ENCODE measurements at places on chromosomes 3 and 15.

- DNase-seq, result no peak
Observed at GRCh38 chr3:67937498-67938118, 283.2 kb upstream of the SUCLG2 start.

DNA sequence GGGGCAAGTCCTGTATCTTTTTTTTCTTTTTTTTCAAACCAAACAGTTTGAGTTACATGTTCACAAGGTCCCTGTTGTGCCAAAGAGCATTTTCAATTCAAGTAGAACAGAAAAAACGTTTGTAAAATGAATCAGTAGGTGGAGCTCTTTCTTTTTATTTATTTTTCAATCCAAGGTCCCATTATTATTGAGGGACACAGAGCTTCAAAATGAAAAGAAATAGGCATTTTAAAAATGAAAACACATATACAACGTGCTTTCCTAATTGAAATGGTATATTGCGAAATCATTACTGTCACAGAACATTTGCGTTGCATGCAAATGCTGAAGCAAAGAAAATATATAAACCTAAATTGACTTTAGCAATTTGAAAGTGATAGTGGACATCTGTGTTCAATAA is 711.0 kb downstream of the MECOM start:
- peak; percentile 34 for DNase-seq

GRCh38 chr3:17025594-17026139 is 140.9 kb downstream of the PLCL2 start:
- DNase-seq, result no peak

- no peak for DNase-seq
Observed at GRCh38 chr3:161177991-161178390, 43.1 kb upstream of the NMD3 start.

GRCh38 chr3:123732447-123732846 is 147.6 kb upstream of the HACD2 start:
- peak; percentile 70 for DNase-seq

DNA sequence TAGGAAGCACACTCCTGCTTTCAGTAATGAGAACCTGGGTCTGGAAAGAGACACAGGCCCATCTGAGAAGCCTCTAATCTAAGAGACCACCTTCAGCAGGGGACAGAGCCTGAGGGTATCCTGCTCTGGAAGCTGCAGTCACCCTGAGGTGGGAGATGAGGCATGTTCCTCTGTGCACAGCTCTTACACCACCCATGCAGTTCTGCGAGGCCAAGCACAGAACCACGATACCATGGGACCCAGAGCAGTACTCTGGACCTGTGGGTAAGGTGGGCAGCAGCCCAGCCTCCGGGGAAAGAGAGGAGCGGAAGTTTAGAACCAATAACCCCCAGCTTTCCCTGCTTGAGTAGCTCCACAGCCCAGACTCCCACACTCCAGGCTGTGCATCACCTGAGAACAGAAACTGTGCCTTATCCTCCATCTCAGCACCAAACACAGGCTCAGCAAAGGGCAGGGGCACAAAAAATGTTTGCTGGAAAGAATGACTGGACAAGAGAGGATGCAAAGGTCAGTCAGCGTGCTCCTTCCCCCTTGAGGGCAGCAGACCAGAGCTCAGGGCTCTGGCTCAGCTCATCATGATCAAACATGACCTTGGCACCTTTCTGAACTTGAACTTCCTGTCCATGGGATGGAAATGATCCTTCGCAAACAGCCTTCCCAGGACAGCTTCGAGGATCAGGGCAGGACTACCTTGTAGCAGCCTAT is 43.1 kb downstream of the RBPMS2 start:
- no peak for DNase-seq

GRCh38 chr3:162348912-162349311 is 852.3 kb downstream of the OTOL1 start:
- DNase-seq, result no peak

- DNase-seq, result no peak
Observed at GRCh38 chr3:108516881-108517280, 6.5 kb upstream of the MYH15 start.

DNA sequence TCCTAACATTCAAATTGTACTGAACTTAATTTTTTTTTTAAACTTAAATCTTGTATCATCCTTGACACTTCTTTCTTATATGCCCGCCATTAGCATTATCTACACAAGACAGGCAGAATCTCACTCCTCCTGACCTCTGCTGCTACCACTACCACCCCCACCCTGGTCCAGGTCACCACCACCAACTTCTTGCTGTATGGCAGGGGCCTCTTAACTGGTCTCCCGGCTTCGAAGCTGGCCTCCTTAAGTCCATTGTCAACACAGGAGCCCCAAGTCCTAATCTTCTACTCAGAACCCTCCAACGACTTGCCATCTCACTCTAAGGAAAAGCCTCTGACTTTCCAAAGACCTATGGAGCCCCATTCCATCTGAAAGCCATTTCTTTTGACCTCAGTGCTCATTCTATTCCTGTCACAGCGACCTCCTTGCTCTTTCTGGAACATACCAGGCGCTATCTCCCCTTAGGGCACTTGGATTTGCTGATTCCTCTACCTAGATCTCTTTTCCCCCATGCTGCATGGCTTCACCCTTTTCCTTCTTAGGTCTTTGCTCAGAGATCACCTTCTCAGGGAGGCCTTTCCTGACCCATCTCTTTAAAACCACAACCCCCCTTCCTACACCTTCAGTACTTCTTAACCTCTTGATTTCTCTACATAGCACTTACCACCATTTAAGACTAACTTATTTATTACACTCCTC is 2.6 kb downstream of the PRC1 start:
- no peak for DNase-seq

GRCh38 chr15:68489421-68489820 is 57.5 kb upstream of the ITGA11 start:
- peak; percentile 67 for DNase-seq
